Activated CD8-positive, alpha-beta memory T cell treated with anti-CD3 and anti-CD28 coated beads, Interleukin-2, amount 10 ng/mL, durations not matched to agents 7 days and 5 days (primary cell): ENCODE measurements at places on chromosomes 2 and 18. TPM values are rescaled to one million over a fixed set of nuclear protein-coding genes. Genes with fewer than 3 reads are reported as not detected.

- no peak for DNase-seq
Observed at GRCh38 chr2:167945660-167946368, 301.6 kb downstream of the STK39 start.

- no peak for DNase-seq
Observed at GRCh38 chr18:62610701-62611411, 88.0 kb downstream of the ZCCHC2 start.

GRCh38 chr2:190767821-190768220, 112.8 kb upstream of the GLS start:
- no peak for DNase-seq

CYRIA gene
- 1.7 TPM for total RNA-seq

ASB18 gene
- total RNA-seq, result not detected

MAL gene
- total RNA-seq, result 54.6 TPM
